ENCODE measurements at places on chromosomes 16 and 17.

DNA sequence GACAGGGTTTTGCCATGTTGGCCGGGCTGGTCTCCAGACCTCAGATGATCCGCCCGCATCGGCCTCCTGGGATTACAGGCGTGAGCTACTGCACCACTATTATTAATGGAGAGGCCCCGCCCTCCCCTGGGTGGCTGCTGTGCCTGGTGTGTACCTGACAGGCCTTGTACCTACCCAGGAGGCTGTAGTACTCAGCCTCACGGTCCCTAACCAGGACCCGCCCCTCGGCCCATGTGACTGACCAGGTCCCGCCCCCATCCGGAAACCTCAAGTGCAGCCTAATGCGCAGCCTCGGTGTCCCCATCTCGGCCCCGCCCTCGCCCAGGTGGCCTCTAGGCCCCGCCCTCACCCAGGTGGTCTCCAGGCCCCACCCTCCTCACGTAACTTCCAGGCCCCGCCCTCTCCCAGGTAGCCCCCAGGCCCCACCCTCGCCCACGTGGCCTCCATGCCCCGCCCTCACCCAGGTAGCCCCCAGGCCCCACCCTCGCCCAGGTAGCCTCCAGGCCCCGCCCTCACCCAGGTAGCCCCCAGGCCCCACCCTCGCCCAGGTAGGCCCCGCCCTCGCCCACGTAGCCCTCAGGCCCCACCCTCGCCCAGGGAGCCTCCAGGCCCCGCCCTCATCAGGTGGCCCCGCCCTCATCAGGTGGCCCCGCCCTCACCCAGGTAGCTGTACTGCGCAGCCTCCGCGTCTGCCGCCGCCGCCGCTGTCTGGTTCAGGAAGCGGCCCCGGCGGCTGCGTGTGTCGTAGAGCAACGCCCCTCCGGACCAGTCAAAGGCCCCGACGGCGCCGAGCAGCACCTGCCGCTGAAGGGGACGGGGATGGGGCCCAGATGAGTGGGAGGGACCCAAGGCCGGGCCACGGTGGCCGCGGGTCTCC, 31.0 kb downstream of the HASPIN start:
- peak; percentile 55 for DNase-seq

GRCh38 chr17:7237761-7238419, 1.4 kb downstream of the PHF23 start:
- DNase-seq, result peak; percentile 81

DNA sequence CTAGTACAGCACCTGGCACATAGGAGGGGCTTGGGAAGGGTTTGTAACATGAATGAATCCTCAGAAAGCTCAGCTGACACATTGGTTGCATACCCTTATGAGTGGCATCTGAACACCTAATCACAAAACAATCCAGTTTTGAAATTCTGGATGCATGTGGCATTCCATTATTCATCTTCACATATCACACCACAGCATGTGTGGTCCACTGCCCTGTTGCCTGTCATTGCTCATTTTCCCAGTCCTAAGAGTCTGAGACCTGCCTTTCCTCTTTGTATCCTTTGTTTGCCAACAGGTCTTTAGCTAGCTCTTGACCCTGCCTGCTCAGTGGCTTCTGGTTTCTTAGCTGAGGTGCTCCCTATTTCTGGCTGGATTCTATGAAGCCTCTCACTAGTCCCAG, 170.8 kb upstream of the ASIC2 start:
- DNase-seq, result no peak

DNA sequence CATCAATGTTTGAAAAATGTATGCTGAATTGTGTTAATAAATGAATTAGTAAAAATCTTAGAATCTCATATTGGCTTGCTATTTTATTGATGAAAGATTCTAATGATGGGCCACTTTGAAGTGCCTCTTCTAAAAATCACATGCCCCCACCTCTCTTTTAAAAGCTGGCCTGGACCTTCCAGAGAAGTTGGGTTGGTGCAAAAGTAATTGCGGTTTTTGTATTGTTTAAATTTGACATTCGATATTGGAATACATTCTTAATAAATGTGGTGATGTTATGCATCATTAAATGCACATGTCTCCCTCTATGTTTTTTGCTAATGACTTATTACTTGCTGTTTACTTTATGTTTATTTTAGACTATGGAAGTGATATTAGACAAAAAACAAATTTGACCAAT, 314.6 kb upstream of the C16orf82 start:
- no peak for DNase-seq

- no peak for DNase-seq
Observed at GRCh38 chr17:64706224-64707049, 44.3 kb upstream of the SMURF2 start.

- DNase-seq, result no peak
Observed at GRCh38 chr16:23274968-23275367, 27.1 kb upstream of the SCNN1B start.

- no peak for DNase-seq
Observed at GRCh38 chr16:65181071-65181561, 59.3 kb upstream of the CDH11 start.

GRCh38 chr17:57751348-57751971, 6.4 kb upstream of the CCDC182 start:
- DNase-seq, result no peak

DNA sequence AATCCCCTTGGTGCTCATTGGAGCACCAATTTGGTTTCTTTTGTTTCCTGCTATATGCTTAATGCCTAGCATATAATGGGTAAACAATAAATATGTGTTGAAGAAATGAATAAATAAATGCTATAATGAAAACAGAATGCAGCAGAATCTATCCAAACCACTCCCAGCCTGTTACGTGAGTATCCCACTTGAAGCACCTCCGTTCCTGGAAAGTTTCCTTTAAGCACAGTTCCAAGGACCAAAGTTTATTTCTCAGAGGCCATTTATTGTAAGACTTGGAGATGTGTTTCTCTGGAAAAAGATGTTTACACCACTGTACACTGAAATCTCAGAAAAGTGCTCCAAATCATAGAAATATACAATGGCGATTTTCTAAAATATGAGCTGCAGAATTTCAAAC, 187.0 kb downstream of the SOX9 start:
- DNase-seq, result no peak

DNA sequence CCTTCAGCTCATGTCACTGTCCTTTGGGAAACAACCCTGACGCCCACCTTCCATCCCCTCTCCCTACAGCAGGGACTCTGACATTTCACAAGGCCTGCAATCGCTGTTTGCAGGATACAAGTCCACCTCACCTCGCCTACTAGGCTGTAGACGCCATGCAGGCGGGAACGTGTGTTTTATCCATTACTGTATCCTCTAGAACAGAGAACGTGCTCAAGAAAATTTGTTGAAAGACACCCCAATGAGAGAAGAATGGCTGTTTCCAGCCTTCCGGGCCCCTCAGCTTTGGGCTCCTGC, 1.5 kb upstream of the TTYH2 start:
- DNase-seq, result no peak

- DNase-seq, result no peak
Observed at GRCh38 chr17:28551421-28552175, 826 bp downstream of the UNC119 start.

GRCh38 chr16:15396948-15397594, 1.5 kb downstream of the MPV17L start:
- DNase-seq, result no peak

DNA sequence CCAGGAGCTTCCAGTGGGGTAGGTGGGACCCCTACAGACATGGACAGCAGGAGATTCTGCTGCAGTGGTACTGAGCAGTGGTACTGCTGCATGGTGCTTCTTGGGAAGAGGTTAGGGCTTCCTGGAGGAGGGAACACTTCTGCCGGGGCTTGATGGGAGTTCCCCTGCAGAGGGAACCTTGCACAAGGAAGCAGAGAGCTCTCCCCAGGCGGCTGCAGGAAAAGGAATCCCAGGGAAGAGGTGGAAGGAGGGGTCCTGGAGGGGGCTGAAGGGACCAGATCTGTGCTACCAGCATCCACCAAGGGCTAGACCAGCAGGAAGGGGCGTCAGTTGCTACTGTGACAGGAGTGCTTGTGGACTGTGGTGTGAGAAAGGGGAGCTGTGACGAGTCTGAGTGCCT, 10.6 kb downstream of the RIPOR1 start:
- DNase-seq, result no peak

GRCh38 chr16:51243936-51244436, 92.9 kb upstream of the SALL1 start:
- DNase-seq, result no peak

Measured in stimulated activated CD4-positive, alpha-beta T cell treated with anti-CD3 and anti-CD28 coated beads, Interleukin-1b, Interleukin-23, amount 100 ng/mL, for 1 hour (primary cell).